ENCODE measurements at places on chromosomes 2 and 18.

- no peak for DNase-seq
Observed at GRCh38 chr18:45006934-45007333, 326.2 kb downstream of the SETBP1 start.

DNA sequence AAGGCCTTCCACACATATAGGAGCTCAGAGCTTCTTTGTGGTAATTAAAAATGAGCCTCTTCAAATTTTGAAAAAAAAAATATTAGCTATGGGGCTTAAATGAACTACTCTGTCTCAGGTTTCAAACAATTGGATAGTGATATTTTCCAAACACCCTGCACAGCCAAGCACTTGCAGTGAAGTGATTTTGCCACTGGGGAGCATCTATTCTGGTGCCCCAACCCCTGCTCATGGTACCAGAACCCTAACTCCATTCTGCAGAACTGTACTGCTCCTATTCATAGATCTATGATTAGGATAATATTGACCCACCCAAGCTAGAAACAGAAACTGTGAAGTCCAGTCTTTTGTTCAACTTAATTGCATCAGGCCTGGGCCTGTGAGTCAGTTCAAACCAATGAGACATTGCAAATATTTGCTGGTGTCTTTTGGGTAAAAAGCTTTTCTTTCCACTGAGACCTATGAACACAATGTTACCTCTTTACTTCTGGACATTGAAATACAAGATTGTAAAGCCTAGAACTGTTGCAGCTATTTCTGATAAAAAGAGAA, 324.0 kb downstream of the GALNT13 start:
- DNase-seq = no peak

DNA sequence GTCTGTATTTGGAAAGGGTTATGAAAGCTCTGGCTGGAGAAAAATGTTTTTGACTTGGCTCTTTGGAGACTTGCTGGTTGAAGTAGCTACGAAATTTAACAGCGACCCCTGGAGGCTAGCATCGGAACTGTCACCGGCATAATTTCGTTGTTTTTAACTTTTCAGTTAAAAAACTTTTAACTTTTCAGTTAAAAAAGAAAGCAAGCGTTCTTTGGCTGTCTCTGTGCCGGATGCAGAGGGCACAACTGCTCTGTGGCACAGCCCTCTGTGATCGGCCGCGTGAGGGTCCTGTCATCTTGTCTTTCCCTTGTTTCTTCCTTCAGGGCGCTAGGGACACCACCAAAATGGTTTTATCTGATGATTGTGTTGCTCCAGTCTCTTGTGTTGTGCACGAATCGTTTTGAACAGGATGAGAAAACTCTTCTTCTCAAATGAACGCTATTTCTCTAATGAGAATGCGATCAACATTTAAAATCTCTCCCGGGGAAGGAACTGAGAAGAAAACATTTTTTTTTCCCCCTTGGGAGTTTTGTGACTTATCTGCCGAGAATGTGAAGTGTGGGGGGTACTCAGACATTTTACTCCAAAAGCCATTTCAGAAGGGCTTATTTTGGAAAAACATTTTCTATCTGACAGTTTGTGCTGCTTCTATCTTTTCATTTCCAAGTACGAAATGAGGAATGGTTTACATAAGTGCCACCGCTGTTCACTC, 57.1 kb downstream of the ADCYAP1 start:
- no peak for DNase-seq

DNA sequence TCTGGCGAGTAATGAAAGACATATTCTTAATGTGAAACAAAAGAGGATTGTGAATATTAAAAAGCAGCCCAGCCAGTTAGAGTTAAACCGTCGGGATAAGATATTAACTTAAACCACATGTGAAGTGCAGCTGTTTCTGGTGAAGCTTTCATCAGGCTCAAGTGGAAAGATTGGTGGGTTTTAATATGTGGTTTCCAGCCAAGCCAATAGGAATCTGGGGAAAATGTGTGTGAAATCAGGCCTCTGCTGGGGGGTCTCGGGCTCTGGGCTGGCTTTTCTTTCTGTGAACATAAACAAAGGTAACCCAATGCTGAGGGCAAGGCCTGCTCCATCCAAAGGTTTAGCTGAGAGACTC, 279.6 kb downstream of the SLC4A3 start:
- no peak for DNase-seq

- DNase-seq = no peak
Observed at GRCh38 chr2:109189751-109190150, 60.7 kb downstream of the SH3RF3 start.

GRCh38 chr2:237885931-237886684, 26.7 kb downstream of the RAMP1 start:
- DNase-seq = no peak

- DNase-seq = no peak
Observed at GRCh38 chr18:23916338-23916737, 98.2 kb upstream of the TTC39C start.

- DNase-seq = no peak
Observed at GRCh38 chr2:71534826-71535225, 81.5 kb downstream of the DYSF start.

- DNase-seq = no peak
Observed at GRCh38 chr2:51722311-51722710, 690.4 kb upstream of the NRXN1 start.

DNA sequence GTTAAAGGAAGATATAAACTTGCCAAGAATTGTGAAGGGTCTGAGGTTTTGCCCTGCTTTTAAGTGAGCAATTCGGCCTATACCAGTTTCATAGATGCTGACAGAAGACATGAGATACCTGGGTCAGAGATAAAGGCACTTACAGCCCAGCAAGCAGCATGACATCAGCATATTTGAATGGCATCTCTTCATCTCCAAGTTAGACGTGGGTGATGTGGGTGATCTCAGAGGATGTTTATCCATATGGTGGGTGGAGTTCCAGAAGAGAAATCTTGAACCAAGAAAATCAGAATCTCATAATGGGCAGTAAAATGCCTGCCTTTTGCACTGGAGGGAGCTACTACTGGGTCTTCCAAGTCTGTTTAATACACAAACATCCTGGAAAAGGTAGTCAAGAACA, 44.7 kb downstream of the GYPC start:
- DNase-seq = no peak

DNA sequence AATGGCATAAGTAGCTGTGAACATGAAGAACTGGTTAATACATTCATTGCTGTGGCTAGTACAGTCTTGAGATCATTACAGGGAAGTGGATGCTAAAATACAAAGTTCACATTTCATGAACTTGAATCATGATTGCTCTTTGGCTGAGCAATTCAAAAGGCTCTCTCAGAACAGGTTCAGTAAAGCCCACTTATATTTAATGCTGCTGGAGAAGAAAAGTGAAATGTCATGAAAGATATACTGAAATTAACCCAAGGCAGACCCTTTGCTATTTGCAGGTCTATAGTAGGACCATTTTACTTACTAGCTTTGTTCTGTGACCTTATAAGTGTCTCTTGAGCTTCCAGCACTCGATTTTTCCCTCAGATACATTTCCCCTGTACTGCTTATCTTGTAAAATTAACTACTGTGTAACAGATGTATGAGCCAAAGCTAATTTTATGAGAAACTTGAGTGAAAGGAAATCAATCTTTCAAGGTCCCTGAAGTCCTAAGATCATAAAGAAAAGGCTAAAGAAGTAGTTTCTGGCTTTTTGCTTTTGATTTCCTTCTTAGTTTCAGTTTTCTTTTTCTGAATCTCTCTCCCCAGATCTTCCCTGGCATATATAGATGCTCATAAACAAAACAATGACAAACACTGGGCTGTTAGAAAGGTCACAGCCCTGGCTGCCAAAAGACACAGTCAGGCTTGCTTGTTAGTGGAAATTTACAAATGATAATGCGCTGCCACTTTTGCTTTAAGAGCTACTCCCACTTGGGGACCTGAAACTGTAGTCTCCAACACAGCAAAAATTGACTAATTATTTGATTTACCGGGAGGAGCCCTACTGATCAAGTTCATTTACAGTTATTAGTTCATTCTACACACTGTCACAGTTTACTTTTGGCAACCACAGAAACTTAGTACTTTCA, 132.7 kb upstream of the XPO1 start:
- no peak for DNase-seq

DNA sequence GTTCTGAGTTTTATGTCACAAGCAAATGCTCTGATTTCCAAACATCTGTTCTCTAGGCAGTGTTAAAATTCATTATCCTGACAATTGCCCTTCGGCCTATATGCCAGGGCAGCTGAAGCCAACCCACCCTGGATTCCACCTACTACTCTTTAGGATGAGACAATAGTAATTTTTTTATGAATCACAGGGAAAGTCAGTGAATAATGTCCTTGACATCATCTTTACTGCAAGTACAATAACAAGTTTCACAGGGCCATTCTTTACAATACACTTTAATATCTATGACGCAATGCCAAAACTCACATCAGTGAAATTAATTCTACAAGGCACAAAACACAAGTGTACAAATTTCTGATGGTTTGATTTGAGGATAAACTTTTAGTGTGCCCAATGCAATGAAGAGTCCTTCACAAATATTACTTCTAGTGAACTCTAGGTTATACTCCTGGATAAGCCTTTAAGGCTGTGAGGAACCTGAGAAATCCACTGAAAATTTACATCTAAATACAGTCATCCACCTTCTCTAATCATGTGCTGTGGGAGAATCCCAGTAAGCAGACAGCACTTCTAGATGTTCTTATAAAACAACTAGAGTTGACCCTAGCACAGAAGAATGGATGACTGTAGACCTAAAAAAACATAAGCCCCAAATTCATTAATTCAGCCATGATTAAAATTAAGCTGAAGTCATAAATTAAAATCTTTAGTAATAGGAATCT, 77.3 kb upstream of the CTLA4 start:
- DNase-seq = no peak

DNA sequence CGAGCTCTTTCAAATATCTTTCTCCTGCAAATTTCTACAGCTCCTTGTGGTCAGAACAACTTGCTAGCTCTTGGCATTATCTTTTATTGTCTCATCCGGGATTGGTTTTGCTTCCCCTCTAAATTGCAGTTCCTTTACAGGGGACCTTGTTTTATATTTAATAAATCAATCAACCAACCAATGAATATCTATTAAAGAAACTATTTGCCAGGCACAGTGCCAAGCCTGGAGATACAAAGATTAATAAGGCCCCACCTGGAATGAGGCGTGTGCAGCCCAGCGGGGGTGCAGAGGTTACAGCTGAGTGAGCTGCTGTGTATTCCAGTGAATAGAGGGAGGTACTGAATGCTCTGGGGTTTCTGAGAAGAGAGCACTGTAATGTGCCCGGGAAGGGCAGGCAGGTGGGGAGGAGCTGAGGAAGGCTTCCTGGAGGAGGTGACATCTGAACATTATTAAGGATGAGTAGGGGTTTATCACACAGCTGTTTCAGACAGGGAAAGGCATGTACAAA, 51.8 kb downstream of the LIPG start:
- DNase-seq = no peak
